ENCODE measurements at places on chromosomes 7 and 10. TPM values are rescaled to one million over a fixed set of nuclear protein-coding genes. Genes with fewer than 3 reads are reported as not detected.

Gene UCN3
- polyA plus RNA-seq = not detected

Gene SYNPO2L
- 148 TPM for polyA plus RNA-seq

Gene C10orf53
- polyA plus RNA-seq = not detected

Gene ANXA11
- polyA plus RNA-seq = 131 TPM

Gene FAM131B
- polyA plus RNA-seq = 1.5 TPM

Gene OR6V1
- polyA plus RNA-seq = not detected

Gene OPALIN
- not detected for polyA plus RNA-seq

Gene ODAD2
- polyA plus RNA-seq = 1.8 TPM

Gene C10orf95
- polyA plus RNA-seq = not detected

GRCh38 chr7:76409537-76409936, at the start of gene SSC4D:
TSS of gene SSC4D (minus strand) at chr7:76409697. CDS start at chr7:76404439, 5,258 bp downstream.
- DNase-seq = no peak

DNA sequence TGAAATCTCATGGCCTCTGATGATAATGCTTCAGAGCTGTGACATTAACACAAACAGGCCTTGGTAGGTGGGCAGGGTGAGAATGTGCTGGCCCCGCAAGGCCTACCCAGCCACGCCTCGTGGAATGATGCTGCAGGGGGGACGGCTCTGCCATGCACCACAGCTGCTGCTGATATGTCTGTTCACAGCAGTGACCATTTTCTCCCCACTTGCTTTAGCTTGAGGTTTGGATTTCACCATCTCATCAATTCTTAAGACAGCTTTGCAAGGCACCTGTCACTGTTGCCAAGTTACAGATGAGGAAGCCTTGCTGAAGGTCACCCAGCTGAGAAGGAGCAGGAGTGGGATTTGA, 128.3 kb downstream of the PTPN20 start:
- DNase-seq = no peak

DNA sequence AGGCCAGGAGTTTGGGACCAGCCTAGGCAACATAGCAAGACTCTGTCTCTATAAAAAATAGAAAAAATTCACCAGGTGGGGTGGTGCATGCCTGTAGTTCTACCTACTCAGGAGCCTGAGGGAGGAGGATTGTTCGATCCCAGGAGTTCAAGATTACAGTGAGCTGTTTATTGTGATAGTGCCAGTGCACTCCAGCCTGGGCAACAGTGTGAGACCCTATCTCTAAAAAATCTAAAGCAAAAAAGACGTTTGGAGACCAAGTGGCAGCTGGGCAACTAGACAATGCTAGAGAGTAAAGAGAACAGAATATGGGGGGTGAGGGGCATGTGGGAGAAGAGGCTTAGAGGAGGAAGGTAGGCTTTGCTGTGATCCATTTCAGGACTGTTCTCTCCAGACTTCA, 1.4 kb downstream of the PDSS1 start:
- no peak for DNase-seq

- no peak for DNase-seq
Observed at GRCh38 chr10:38209332-38209731, 115.2 kb downstream of the ZNF37A start.

GRCh38 chr10:121053151-121053550, 202.0 kb downstream of the WDR11 start:
- DNase-seq = no peak

GRCh38 chr10:123945325-123945920, 53.8 kb upstream of the CPXM2 start:
- no peak for DNase-seq

- DNase-seq = no peak
Observed at GRCh38 chr10:297567-297966, 162.3 kb downstream of the ZMYND11 start.

- no peak for DNase-seq
Observed at GRCh38 chr7:112790586-112791003, 402 bp upstream of the TMEM168 start.

DNA sequence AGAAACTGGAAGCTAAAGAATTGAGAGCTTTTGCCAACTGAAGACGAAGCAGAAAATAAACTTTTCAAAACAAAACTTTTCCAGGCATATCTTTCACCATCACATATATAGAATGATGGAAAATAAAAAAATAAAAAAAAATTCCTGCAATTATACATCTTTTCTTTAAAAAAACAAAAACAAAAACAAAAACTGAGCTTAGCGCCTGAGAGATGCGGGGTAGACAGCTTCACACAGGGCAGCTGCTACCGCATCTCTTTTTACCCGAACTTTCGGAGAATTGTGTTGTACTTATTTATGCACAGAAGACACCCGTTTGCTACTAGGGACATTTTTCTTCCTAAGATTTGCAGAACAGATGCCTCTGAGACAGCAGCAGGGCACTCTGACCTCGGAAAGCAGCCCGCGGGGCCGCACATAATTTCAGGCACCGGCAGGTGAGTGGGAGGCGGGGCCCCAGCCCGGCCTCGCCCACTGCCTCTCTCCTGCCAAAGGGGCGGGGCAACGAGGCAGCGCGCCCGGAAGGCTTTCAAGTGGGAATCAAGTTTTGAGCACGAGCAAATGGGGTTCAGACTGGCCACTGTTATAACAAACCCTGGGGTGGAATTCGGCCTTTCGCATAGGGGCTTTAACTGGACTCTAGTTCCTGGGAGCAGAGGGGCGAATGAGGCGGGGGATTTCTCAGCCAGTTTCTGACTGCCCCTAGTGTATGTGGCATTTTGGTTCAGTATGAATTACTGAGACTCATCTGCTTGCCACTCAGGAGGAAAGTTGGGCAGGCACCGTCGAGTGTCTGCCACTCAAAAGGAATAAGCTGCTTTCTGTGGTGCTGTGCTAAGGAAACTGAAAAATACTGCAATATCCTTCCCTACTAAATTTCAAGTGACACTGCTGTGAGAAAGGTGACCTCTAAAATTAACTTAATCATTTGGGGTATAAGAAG, 18.5 kb upstream of the FAM133B start:
- no peak for DNase-seq

GRCh38 chr10:49617121-49618020, 3.5 kb downstream of the CHAT start:
- DNase-seq = no peak

- no peak for DNase-seq
Observed at GRCh38 chr10:23174074-23174976, 17.8 kb upstream of the PTF1A start.

GRCh38 chr10:71045204-71045809, 156.9 kb upstream of the PCBD1 start:
- DNase-seq = no peak

GRCh38 chr7:128247640-128248194, 6.6 kb downstream of the LEP start:
- DNase-seq = no peak

DNA sequence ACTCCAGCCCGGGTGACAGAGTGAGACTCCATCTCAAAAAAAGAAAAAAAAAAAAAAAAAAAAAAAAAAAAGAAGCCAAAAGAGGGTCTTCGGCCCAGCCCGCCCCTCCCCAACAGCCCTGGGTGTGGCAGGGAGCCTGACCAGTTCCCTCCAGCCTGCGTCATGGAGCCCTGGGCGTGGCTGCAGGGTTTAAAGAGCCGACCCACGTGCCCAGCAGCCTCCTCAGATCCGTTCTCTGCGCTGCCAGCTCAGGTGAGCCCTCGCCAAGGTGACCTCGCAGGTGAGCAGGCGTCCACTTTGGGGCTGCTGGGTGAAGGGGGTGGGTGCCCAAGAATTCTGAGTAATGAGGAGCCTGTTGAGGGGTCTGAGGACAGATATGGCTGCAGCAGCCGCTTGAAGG, at the start of gene FXYD4:
Gene FXYD4 (plus strand): TSS at position 219 of the 400 bp plus-strand sequence. CDS start 2,111 bp downstream, outside the sequence.
- DNase-seq = no peak

- peak; percentile 87 for DNase-seq
Observed at GRCh38 chr10:68606918-68607317, 46.8 kb downstream of the TET1 start.

- DNase-seq = no peak
Observed at GRCh38 chr7:16004702-16005101, 318.2 kb upstream of the MEOX2 start.

- no peak for DNase-seq
Observed at GRCh38 chr10:114334301-114334700, 70.0 kb downstream of the AFAP1L2 start.

GRCh38 chr10:71865561-71866041, 14.6 kb upstream of the PSAP start:
- DNase-seq = no peak

DNA sequence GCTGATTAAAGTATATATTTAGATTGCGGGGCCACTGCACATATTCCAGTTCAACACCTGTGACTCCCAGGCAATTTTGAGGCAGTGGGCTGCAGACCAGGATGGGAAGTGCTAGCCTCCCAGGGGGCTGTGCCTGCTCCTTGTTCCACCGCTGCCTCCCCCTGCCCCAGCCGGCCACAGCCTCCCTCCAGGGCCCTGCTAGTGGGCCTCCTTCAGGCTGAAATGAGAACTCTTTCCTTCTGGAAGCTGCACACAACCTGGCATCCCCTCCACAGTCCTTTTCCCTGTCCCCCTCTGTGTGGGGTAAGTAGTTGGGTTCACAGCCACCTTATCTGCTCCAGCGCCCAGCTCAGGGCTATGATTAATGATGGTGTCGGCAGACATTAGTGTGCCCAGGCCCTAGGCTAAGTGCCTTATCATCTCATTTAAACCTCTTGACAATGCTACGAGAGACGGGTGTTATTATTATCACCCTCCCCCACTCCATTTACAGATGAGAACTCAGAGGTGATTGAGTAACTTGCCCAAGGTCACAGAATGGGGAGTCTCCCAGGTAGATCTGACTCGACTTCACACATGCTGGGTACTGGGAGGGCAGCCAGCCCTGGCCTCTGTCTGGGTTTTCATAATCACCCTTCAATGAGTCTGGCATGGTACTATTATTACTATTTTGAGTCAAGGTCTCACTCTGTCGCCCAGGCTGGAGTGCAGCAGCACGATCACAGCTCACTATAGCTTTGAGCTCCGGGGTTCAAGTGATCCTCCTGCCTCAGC, 10.8 kb upstream of the SFRP5 start:
- DNase-seq = no peak

DNA sequence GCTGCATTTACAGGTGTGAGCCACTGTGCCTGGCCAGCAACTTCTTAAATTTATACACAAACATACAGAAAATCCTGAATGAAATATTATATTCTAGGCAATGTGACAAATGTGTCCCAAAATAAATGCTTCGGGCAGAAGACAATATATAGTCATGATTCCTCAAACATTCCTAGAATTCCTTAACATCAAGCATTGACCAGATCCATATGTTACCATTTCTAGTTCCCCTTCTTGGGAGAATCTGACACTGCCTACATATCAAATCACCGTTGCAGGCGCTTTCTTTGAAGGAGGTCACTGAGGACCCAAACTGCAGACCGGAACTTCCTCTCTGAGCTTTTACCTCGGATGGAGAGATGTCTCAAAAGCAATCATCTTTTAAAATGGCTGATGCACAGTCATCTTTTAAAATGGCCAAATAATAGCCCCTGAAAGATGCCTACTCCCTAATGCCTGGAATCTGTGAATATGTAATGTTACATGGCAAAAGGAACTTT, 323.5 kb downstream of the PHF14 start:
- no peak for DNase-seq

GRCh38 chr10:11176746-11177145, 159.1 kb downstream of the CELF2 start:
- no peak for DNase-seq

- DNase-seq = no peak
Observed at GRCh38 chr10:74901301-74901700, 74.9 kb downstream of the KAT6B start.

DNA sequence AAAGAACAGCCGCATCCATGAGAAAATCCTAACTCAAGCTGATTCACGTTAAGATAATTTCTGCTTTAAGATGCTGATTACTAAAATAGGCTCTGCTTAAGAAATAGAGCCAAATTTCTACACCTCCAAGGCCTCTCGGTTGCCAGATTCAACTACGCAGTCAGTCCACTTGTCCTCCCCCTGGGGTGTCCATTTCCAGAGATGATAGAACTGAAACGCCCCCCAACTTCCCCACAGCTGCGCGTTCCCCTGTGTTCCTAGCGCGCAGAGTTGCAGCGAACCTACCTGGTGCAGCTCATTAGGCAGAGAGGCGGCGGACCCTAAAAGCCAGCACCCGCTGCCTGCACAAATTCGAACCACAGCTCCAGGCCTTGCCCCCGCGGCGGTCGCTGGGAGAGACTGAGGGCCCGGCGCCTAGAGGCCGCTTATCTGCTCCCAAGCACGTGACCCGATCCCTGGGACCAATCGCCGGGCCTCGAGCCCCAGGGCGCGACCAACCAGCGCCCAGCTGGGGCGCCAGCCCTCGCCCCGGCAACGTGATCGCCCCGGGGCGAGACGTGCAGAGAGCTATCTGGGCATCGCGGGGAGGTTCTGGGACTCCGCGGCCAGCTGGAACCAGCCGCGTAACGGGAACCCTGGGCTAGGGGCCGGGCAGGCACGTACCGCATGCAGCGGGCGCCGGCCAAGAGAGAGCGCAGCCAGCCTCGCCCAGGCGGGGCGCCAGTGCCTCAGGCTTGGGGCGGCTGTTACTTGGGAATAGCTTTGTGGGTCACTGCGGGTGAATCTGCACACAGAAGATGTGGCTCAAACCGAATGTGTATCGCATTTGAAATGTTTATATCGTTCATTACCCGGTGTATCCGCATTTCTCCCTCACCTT, at the start of gene PPP1R3C:
Gene PPP1R3C (minus strand): TSS at position 401 of the 880 bp plus-strand sequence. CDS start 102 bp downstream, at position 299.
- peak; percentile 91 for DNase-seq

All from muscle of back (tissue), 13 donors.